ENCODE measurements at places on chromosomes 1 and 21. TPM values are rescaled to one million over a fixed set of nuclear protein-coding genes. Genes with fewer than 3 reads are reported as not detected.

Gene SYNJ1
- 9.9 TPM for total RNA-seq

Gene SNX7
- not detected for total RNA-seq

Gene RAB25
- total RNA-seq = not detected

Gene AMY2A
- total RNA-seq = not detected

Gene CASZ1
- total RNA-seq = 3.9 TPM

Gene PGLYRP4
- total RNA-seq = not detected

Gene LGR6
- not detected for total RNA-seq

Gene TTC34
- total RNA-seq = 2.2 TPM

Gene ABCA4
- not detected for total RNA-seq

Gene FCRL4
- total RNA-seq = not detected

Gene DYNLT5
- 0.30 TPM for total RNA-seq

Gene RIMS3
- total RNA-seq = 106 TPM

Gene KIF26B
- not detected for total RNA-seq

Gene LENEP
- 1.5 TPM for total RNA-seq

Gene PGBD5
- total RNA-seq = not detected

DNA sequence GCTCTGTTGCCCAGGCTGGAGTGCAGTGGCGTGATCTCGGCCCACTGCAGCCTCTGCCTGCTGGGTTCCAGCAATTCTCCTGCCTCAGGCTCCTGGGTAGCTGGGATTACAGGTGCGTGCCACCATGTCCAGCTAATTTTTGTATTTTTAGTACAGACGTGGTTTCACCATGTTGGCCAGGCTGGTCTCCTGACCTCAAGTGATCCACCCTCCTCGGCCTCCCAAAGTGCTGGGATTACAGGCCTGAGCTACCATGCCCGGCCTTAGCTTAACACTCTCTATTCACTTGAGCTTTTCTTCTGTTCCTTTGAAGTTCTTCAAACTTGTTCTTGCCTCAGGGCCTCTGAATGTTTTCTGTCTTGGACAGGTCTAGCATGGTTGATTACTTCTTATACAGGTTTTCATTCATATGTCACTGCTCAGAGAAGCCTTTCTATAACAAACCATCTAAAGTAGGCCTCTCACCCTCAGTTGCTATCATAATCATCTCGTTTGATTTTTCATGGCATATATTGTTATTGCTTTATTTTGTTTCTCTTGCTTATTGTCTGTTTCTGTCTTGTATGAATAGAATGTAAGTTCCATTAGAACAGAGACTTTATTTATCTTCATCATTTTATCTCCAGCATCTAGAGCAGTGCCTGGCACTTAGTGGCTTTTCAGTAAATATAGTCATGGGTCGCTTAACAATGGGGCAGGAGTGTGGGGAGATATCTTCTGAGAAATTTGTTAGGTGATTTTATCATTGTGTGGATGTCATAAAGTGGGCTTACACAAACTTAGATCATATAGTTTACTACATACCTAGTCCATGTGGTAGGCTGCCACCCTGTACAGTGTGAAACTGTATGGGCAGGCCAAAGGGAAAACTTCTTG is 12.1 kb downstream of the OSBPL9 start:
- DNase-seq = no peak

GRCh38 chr1:63936276-63936675 is 162.5 kb downstream of the ROR1 start:
- DNase-seq = no peak

DNA sequence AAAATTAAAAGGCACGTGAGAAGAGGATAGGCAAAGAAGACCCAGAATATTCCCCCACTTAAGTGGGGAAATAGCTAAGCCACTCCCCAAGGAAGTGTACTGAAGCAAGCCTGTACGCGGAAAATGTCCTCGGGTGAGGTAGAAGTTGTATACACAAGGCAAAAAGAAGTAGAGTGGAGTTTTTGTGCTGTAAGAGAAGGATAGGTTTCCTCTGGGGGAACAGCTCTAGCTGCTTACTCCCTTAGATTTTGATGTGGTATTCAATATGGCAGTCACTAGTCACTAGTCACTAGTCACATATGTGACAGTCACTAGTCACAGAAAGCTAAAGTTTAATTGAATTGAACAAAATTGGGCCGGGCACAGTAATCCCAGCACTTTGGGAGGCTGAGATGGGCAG is 7.6 kb downstream of the TXNIP start:
- DNase-seq = no peak

GRCh38 chr1:153364156-153364555 is 6.5 kb downstream of the S100A9 start:
- no peak for DNase-seq

- DNase-seq = no peak
Measured at GRCh38 chr21:14438211-14438610, 55.3 kb upstream of the HSPA13 start.

- no peak for DNase-seq
Measured at GRCh38 chr1:210681158-210681557, 352.5 kb downstream of the HHAT start.

DNA sequence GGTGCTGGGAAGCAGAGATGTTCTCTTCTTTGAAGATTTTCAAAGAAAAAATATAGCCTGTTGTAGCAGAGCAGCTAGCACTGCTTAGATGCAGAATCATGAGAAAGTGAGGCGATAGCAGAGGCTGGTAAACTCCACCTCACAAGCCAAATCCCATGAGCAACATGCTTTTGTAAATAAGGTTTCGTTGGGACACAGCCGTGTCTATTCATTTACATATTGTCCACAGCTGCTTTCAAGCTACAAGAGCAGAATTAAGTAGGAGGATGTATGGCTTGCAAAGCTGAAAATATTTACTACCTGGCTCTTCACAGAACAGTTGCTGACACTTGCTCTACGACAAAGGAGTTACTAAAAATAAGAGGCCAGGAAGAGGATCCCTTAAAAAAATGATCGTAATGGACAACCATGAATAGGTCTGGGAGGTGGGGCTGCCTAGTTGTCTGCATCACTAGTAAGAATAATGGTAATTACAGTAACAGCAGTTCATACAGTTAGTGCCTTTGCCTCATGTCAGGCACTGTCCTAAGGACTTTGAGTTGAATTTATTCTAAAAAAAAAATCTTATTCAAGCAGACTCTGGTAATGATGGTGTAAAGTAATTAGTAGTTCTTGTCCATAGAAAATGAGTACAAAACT is 622.0 kb downstream of the KIF26B start:
- no peak for DNase-seq

DNA sequence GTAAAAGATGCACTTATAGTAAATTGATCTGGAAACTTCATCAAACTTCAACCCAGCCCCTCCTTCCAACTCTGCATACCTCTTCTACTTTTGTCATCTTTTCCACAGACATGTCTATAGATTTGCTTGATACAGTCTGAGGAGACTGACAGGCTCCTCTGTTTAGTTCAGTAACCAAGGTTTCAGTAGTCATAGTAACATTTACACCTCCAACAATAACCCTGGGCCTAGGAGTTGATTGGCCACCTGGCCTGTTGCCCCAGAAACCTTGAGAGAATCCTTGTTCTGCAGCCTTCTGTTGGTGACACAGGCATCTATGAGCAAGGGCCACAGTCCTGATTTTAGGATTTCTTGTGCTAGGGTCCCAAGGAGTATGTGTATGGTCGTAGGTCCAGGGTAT is at the start of gene CFAP141:
Gene CFAP141, minus strand, starts transcription at position 138 of the 400 bp plus-strand sequence. Its CDS starts 26 bp downstream, at position 112.
- DNase-seq = no peak

DNA sequence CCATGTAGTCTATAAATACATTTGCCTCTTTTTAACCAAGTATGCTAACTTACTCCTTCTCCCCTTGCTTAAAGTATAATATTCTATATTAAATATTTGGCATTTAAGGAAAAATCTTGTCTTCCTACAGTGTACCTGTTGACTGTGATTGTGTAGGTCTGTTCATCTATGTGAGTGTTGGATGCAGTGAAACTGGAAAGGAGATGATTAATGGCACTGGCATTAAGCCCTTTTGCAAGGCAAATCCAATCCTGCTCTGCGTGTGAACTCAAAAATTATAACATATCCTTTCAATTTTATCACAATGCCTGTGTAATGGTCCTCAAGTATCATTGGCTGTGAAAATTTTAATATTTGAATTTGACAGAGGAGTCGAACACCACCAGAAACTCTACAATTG is 565.0 kb downstream of the KCNT2 start:
- DNase-seq = no peak

DNA sequence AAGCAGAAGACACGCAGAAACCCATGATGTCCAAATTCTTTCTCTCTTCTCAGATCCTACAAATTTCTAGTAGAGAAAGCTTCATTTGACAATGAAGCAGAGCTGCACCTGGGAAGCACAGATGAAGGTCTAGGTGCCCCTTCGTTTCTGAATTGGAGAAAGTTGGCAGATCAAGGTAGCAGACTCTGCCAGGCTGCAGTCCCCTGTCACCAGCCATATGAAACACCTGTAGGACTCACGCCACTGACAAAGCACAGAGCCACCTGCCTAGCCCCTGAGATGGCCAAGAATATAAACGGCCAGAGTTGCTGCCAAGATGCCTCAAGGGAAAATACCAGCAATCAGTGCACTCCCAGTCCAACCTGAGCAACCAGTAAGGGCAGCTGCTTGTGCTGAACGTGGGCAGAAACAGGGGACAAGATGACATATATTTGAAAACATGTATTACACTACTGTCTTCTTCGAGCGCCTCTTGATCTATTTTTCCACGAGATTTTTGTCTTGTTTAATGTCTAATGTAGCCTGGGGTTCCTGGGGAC is 20.6 kb upstream of the PLEKHA6 start:
- no peak for DNase-seq

GRCh38 chr1:248622570-248623001 is 12.3 kb downstream of the OR2T11 start:
- DNase-seq = peak; percentile 62

DNA sequence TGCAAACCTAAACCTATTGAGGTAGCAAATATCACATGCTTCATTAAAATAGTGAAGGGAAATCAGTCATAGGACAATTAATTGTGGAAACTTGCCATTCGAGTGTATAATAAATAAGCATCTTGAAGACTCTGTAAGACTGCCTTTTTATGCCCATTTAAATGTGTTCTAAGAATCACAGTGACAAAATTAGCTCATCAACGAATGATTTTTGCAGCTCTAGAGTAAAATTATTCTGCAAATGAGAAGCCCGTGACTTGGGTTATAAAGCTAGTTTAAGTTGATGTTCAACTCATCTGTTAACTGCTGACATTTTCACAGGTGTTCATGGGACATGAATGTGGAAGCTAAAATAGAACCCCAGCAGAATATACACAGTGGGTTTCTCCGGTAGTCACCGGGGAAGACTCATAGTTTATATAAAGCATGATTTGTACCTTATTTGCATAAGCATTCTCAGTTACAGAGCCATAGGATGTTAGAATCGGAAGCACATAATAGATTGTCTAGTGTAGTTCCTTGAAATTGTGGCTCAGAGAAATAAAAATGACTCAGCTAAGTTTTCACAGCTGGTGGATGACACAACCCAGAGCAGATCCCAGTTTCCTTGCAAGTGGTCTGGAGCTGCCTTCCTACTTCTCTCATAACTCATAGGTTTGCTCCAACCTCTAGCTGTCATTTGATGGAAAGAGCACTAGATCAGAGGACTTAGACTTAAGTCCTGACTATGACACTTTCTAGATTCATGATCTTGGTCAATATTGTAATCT is 107.3 kb downstream of the UCHL5 start:
- no peak for DNase-seq

DNA sequence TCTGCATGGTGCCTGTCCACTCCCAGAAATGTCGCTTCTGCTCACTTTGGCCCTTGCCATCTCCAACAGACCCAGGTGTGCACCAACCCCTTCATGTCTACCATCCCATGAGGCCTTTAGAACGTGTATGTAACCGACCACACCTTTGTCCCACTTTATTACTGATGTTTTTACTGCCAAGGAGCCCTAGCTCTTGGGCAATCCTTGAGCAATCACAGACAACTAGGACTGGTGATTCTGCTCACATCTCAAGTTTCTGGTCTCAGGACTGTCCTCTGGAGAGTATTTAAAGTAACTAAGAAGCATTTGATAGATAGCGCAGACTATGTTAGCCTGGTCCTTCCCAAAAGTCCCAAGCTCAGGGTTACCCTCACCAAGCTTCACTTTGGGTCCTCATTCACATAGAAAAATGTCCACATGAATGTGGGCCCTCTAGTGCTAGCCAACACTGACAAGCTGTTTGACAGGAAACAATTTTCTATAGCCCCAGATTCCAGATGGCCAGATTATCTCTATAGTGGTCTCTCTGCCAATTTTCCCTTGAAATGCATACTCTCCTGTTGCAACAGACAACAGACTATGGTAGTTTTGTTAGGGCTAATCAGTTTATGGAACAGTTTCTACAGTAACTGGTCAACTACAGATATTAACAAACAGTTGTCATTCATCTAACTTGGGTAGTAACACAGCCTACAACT is 6.9 kb upstream of the TMEM81 start:
- DNase-seq = no peak

GRCh38 chr1:31624731-31625514 is 7.4 kb downstream of the HCRTR1 start:
- DNase-seq = no peak

GRCh38 chr1:52599236-52599635 is 2.9 kb upstream of the GPX7 start:
- no peak for DNase-seq

GRCh38 chr1:44037154-44037553 is 5.9 kb upstream of the SLC6A9 start:
- DNase-seq = no peak

DNA sequence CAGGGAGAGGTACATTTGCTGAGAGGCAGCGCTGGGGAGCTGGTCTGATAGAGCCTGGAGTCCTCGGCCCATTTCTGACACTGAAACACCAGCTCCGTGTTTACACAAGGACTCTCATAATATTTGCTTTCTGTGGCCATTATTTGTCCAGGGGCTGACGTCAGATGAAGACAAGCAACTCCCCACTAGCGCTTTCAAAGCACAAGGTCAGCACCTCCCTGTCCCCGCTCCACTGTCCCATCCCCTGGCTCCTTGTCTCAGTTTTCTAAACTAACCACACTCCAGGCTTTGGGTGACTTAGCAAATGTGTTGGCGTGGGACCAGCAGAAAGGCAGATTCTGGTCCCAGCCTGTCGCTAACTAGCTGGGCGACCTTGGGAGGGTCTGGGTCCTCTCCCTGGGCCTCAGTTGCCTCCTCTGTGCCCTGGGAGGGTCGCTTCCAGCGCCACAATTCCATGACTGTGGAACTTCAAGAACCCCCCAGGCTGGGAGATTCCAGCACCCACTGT is 37.4 kb upstream of the ZBTB40 start:
- DNase-seq = no peak

DNA sequence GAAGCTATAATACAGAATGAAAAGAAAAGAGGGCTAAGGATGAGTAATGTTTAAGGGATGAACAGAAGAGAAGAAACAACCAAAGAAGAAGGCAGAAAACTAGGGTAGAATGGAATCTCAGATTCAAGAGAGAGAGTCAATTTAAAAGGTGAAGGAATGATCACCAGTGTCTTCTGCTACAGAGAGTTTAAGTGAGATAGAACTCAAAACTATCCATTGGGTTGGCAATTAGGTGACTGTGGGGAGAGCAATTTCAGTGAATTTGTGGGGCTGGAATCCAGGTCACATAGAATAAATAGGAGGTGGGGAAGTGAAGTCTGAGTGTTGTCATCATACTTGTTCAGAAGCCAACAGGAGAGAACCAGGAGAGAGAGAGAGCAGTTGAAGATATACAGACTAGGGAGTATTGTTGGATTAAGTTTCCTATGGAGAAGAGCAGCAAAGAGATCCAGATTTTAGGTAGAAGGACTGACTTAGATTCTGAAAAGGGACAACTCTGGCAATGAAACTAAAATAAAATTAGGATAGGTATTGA is 19.9 kb downstream of the MACF1 start:
- no peak for DNase-seq

GRCh38 chr1:235014756-235015155 is 113.9 kb downstream of the TOMM20 start:
- DNase-seq = no peak

GRCh38 chr1:21344098-21344749 is 54.0 kb upstream of the ECE1 start:
- DNase-seq = no peak

Data from OCI-LY7 (cell line).